ENCODE measurements at places on chromosomes 12 and 14. TPM values are rescaled to one million over a fixed set of nuclear protein-coding genes. Genes with fewer than 3 reads are reported as not detected.

TSPAN8 gene
- 0.18 TPM for total RNA-seq

LBHD2 gene
- total RNA-seq = not detected

DNA sequence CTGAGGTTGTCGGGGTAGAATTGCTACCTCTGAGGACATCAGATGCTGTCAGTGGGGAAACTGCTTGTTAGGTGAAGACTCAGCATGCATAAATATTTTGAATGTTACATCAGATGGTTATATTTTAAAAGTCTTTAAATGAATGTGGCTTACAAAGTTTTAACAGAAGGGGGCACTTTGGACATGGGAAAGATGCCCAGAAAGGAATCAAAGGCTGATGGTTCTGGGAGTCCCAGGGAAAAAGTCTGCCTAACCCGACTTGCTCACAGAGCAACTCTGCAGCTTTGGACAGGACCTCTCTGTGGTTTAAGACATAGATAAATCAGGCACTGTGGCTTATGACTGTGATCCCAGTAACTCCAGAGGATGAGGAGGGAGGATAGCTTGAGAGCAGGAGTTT lies 474.9 kb downstream of the ATP23 start:
- no peak for DNase-seq

DNA sequence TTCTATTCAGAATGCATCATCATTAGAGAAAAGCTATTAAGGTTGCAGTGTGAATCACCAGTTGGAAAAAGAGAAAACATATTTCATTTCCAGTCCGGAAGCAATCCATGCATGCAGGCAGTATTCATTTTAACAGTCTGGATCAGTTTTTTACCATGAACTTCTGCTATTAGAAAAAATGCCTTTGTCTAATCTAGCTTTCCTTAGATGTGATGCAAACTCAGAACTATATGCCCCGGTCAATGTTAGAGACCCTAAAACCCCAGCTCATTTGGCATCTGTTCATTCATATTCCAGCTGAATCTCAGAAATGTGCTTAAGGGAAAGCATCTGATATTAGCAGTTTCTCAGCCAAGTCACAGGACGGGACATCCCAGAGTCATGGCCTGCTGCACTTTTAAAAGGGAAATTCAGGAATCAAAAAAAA lies 8.5 kb downstream of the IRAK3 start:
- DNase-seq = no peak

- peak; percentile 33 for DNase-seq
Observed at GRCh38 chr14:96424109-96424989, 32.4 kb downstream of the AK7 start.
